ENCODE measurements at places on chromosomes 4 and X.
A peak's percentile ranks its signal among the peaks of the same experiment; 100 is the strongest.

DNA sequence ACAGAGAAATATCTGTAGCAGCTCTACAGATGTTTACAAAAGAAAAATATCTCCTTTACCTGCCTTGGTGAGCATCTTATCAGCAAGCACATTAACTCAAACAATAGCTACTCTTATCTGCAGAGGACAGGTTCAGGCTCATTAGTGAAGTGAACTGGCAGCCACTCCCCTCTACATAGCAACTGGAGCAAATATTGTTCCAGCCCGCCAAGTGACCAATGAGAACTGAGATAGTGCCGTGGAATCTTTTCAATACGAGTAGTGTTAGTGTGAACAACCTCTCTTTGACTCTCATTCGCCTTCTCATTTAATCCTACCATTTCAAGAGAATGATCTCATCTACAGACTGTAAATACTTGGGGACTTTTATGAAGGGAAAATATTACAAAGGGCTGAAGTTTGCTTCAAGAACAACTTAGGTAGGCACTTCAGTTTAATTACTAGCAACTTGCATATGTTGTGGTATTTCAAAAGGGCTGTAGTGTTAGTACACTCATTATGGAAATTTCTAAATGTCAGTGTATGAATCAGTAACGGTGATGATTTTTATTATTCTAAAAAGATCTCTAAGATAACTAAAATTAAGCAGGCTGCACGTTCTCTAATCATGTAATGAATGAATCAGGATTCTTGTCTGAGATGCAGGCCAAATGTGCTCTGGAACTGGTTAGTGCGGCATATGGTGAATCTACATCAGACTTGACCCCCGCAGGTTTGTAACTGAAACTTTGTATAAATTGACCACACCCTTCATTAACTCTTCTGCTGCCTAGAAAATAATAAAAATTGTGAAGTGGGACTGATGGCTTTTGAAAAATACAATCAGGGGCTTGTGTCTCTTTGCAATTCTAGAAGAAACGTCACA lies 72.4 kb downstream of the PALLD start:
- no peak for DNase-seq

DNA sequence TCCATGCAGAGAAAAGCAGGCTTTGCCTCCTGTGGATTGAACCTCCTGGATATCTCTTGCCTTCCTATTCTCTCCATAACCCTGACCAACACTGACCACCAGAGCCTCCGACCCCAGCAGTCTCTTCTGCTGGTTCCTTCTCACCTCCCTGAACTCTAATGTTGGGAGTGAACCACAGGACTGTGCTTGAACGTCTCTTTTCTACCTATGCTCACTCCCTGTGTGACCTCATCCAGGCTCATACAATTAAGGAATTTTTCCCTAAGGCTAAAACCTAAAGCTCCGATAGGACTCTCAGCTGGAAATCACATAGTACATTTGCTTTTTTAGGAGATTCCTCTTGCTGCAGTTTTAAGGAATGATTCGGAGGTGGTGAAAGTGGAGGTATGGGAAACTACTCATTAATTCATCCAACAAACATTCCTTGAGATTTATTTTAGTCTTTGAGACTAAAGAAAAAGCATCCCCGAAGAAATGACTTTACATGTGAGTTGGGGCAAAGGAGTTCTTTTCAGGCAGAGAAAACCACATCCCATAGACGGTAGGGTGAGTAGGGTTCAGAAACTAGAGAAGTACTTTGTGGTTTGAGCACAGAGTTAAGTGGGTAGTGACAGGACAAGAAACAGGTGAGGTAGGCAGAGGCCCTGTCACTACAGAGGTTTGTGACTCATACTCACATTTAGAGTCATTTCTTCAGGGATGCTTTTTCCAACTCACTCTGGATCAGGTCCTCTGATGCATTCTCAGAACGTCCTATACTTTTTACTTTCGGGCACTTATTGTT lies 30.8 kb downstream of the NDNF start:
- DNase-seq: peak; percentile 17

DNA sequence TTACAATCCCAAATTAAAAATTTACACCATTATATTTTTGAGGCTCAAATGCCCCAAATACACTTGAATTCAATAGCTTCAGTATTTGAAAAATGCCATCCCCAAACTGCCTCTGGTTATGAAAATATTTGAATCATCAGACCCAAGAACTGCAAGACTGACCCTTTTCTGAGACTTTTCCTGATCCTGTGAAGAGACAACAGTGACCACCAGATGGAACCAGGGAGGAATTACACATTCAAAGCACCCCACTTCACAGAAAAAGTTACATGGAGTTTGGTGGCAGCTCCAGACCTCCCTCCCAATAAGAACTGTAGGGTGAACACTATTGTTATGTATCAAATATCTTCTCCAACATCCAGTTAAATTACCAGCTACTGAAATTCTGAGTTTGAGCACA lies 44.0 kb upstream of the SCD5 start:
- DNase-seq: no peak

DNA sequence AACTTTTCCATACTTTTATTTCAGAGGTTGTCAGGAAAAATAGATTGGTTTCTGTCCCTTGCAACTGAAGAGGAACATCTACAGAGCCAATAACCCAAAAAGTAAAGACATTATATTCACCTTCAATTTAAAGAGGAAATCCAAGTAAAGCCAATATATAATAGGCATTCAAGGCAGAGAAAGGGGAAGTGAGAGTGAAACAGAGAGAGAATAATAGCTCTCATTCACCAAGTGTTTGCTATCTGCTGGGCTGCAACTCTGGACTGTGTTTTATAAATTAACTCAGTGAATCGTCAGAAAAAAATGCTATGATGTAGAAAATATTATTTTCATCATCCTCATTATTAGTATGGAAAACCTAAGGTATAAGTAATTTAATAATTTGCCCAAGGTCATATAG lies 448.5 kb downstream of the TRAM1L1 start:
- DNase-seq: no peak

DNA sequence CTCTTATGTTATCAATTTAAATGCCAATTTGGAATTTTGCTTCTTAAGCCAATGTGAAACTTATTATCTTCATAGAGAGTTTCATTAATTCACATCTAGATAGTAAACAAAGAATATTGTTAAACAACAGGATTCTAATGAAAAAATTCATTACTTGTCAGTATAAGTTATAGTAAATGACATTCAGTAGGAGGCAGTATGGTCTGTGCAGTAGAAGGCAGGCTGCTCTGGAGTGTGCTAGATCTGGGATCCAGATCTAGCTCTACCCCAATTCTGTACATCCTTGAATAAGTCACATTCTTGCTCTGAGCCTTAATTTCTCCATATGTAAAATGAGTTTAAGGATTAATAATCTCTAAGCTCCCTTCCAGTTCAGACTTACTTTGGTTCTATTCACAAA lies 202.7 kb upstream of the POU3F4 start:
- no peak for DNase-seq

DNA sequence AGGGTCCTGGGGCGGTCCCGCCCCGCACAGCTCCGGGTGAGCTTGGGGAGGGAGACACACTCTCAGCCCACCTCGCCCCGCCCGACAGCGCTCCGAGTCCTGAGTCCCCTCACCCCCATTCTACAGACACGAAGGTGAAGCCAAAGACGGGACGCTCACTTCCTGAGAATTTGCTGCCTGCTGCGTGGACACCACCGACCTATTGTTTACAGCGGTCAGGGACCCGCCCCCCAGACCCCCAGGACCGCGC lies 796 bp upstream of the ZNF141 start:
- DNase-seq: no peak

DNA sequence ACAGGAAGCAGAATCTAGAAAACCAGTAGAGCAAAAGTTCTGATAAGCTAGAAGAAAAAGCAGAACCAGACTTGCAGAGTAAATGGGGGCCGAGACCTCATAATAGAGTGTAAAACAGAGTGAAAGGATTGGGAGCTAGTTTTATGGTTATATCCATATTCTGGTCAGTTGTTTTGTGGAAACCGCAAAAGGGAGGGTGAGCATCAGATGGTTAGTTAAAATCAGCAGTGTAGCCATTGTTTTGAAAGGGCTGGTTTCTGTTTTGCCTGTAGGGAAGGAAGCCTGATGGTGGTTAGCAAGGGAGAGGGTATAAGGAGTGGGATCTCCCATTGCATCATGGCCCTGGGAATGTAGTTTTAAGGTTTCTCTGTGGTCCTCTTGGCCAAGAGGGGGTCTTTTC lies 17.2 kb upstream of the CCNI start:
- no peak for DNase-seq

DNA sequence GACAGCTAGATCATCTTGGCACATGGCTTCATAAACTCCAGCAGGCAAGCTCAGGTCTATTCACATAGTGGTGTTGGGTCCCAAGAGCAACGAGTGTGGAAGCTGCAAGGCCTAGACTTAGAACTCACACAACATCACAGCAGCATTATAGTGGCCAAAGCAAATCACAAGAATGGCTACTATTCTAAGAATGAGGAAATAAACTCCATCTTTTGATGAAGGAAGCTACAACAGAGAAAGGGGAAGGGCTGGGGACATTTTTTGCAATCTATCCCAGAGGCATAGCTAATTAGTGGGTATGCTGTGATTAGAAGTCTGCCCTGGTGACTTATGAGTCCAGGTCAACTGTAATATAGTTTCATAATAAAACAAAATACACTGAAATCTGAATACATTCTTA lies 42.9 kb upstream of the TAB3 start:
- no peak for DNase-seq

DNA sequence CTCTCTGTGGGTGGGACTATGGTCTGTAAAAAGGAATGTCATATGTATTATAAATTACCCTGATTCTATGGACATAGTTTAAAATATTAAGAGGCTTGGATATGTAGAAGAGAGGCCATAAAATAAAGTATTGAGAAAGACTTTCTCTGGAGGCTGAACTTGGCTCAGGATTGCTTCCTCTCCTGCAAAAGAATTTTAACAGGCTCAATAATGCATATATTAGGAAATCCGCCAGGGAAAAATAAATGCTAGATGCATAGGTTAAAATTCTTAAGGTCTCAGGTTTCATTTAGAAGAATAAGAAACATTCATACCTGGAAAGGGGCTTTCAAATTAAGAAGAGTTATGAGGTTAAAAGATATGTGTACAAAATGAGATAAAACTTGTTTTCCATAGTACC lies 424.3 kb downstream of the ARAP2 start:
- no peak for DNase-seq

DNA sequence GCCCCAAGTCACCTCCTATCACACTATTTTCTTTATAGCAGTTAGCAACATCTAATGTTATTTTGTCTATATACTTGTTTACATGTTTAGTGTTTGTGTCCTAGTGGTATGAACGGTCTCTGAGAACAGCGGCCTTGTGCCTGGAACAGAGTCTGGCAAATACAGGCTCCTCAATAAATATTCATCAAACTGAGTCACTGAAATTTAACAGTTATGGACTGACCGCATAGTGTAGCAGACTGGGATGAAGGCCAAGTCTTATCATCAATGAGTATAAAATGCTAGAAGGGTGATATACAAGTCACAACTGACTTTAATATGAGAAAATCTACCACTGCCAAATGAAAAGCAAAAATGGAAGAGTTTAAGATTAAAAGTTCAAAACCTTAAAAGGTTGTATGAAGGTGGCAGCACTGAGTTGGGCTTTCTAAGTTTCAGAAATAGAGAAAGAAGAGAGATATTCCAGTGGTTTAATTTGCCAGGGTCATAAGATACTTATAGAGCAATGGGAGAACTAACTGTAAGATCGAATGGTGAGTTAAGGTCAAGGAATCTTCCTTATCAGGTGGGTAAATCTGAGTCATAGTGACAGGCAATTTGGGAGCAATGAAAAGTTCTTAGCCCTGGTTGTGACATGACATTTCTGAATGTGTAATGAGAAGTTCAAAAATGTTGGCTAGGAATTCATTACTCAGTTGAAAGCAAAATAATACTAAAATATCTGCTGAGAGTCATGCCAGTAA lies 34.9 kb downstream of the ELOVL6 start:
- no peak for DNase-seq

GRCh38 chr4:124483048-124483906 lies 229.3 kb downstream of the ANKRD50 start:
- no peak for DNase-seq

DNA sequence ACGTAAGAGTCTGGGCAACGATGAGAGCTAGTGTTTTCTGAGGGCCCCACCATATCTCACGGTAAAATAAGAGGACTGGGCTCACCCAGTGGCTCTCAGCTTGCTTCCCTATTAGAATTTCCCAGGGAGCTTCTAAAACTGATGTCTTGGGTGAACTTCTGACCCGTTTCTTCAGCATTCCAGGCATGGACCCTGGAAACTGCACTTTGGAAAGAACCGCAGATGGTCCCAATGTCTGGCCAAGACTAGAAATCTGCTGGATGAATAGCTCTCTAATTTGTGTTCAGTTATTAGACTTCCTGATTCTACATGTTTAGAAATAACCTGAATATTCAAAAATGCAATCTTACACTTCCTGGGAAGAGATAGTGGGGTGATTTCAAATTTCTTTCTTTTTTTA lies 127.8 kb downstream of the ANOS1 start:
- no peak for DNase-seq

DNA sequence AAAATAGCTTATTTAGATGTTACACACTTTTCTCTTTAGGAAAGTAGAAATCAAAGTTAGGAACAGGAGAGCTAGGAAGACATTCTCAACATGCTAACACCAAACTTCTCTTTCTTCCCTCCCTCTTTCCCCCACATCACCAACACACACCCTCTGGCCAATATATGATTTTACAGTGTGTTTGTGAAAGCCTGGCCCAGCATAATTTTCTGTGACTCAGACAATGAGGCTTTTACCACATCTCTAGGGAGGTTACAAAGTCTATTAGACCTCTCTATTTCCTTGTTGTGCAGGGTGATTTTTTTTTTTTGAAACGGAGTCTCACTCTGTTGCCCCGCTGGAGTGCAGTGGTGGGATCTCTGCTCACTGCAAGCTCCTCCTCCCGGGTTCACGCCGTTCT lies 189.9 kb downstream of the AASDH start:
- DNase-seq: no peak

DNA sequence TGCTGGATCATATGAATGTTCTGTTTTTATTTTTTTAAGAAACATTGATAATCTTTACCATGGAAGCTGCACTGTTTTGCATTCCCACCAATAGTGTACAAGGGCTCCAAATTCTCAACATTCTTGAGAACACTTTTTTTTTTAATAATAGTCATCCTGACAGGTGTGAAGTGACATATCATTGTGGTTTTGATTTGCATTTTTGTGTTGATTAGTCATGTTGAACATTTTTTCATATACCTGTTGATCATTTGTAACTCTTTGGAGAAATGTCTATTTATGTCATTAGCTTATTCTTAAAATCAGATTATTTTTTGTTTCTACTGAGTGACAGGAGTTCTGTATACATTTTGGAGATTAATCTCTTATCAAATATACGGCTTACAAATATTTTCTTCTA lies 408.5 kb downstream of the GLUD2 start:
- no peak for DNase-seq

DNA sequence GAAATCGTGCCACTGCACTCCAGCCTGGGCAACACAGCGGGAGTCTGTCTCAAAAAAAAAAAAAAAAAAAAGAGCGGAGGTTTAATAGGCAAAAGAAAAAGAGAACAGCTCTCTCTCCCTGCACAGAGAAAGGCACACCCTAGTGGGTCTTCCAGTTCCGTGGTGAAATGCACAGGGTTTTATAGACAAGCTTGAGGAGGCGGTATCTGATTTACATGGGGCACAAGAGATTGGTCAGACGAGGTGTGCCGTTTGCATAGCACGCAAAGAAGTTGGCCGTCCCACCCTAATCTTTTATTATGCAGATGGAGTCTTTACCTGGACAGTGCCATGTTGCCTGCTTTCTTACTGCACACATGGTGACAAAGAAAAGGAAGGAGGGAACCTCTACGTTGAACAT lies 33.5 kb upstream of the REST start:
- DNase-seq: no peak
